Esophagus muscularis mucosa (tissue), 4 donors: ENCODE measurements at places on chromosomes 11 and 22. TPM values are rescaled to one million over a fixed set of nuclear protein-coding genes. Genes with fewer than 3 reads are reported as not detected.

GRCh38 chr22:25407226-25407858 is 157.1 kb upstream of the GRK3 start:
- no peak for DNase-seq

DNA sequence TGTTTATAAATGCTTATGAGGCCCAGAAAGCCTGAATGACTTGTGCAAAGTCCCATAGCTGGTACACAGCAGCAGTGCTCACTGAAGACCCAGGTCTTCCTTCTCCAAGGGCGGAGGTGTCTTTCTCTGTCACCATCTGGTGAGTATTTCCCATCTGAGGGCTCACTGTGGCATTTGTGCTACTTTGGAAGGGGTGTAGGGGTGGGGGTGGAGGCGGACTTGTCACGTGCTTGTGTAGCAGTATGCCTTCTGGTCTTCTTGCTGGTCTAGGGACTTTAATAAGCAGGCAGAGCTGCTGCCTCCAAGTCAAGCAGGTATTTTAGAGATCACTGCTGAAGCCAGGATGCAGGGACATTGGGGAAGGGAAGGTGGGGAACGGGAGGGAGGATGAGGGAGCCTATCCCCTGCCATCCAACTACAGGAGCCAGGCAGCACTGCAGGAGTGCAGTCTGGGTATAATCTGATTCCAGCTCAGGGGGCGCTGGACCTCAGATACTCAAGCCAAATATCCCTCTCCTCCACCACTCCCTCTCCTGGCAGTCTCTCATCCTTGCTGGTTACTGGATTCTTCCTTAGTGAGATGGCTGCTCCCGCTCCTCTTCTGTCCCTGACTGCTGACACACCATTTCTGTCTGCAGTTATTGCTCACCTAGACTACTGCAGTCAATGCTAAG is 3.4 kb downstream of the ABCC8 start:
- no peak for DNase-seq

- no peak for DNase-seq
These were observed 26.2 kb downstream of the TBC1D22A start for GRCh38 chr22:46788441-46789172.

DNA sequence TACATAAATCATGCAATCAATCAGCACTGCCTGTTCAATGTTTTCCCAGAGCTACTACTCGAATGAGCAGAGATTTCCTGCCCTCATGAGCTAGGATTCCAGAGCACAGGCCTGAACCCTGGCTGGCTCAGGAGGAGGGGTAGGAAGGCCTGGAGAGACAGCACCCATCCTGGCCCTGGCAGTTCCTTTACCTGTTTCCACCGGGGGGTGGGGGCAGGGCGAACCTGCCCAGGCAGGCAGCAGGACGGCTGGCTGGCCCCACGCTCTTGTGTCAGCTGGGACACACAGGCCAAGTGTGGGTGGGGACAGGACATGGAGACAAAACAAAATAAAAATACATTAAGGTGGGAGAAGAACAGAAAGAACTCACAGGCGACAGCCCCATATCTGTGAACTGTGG is 109.8 kb upstream of the BID start:
- DNase-seq, result no peak

DNA sequence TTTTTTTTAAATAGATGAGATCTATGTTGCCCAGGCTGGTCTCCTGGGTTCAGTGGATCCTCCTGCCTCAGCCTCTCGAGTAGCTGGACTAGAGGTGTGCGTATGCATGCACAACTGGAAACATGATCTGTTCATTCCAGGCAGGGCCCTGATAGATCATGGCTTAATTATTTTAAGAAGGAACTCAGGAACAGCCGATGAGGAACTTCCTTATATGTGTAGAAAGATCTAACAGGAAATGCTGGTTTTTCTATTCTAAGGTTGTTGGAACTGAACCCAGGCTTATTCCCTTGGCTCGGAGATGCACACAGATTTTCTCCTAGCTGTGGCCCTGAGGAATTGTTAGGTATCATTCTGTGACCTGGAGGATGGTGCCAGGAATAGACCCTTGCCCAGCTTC is 32.4 kb downstream of the SPECC1L start:
- no peak for DNase-seq

DNA sequence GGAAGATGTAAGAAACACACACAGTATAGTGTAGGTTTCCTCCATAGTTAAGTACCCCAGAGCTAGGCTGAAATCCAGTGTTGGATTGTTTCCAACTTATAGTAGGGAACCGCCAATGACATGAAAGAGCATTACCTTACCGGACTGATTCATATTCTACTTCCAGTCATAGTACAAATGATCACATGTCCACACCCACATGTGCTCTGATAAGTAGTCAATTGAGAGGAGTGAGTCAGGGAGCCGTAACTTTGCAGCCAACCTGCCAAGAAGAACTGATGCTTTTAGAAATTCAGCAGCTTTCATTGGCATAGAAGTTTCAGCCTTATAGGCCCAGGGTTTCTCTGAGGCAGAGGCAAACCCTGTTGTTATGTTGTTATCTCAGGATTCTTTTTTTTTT is 240.6 kb downstream of the ETS1 start:
- no peak for DNase-seq

- DNase-seq, result peak; percentile 85
These were observed 55.9 kb downstream of the BTG4 start for GRCh38 chr11:111456086-111456858.

- no peak for DNase-seq
These were observed 21.8 kb downstream of the DCUN1D5 start for GRCh38 chr11:103070142-103070541.

DNA sequence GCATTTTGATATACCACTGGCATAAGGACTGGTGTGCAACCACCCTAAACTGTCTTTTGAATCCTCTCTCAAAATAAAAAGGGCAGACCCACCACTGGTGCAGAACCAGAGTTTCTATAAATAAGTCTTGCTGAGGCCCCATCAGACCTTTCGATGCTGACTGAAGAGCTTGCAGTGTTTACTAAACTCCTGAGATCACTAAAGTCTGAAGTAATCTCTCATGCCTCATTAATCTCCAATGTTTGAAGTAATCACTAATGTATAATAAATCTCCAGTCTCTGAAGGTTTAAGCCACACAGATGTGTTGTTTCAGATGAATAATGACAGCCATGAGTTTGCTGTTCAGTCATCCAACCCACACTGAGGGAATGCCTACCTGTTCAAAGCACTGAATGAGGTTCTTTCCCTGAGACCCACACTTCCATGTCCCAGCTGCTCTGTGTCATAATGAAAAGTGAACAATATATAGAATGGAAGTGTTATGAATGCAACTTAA is 50.6 kb upstream of the DEUP1 start:
- DNase-seq, result no peak

Gene DSCAML1
- 0.58 TPM for total RNA-seq

Gene UFD1
- total RNA-seq, result 56.9 TPM

Gene ZNF280A
- not detected for total RNA-seq
